SK-N-SH (cell line): ENCODE measurements at places on chromosomes 3 and 15. TPM values are rescaled to one million over a fixed set of nuclear protein-coding genes. Genes with fewer than 3 reads are reported as not detected.

DNA sequence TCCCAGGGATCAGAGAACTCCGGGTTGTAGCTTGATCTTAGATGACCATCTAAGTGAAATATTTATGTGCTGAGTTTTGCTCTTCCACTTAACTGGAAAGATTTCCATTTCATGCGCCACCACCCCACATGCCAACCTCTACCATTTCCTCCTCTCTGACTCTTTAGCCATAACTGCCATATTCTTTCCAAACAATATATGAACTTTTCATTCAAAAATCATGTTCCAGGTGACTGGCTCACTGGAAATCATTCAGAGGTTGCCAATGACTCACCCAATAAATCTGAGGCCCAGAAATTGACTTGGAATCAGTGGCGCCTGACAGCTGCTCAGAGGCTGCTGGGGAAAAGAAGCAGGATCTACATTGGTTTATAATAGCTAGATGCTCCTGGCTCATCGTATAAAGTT lies 31.6 kb upstream of the FAM174B start:
- no peaks in the 10 kb centered on the region for H3K36me3 ChIP-seq
- H3K27me3 ChIP-seq: no peaks in the 10 kb centered on the region
- H3K4me3 ChIP-seq: no peak overlapping the region
- DNase-seq: no peak
- H3K27ac ChIP-seq: no peak overlapping the region

DNA sequence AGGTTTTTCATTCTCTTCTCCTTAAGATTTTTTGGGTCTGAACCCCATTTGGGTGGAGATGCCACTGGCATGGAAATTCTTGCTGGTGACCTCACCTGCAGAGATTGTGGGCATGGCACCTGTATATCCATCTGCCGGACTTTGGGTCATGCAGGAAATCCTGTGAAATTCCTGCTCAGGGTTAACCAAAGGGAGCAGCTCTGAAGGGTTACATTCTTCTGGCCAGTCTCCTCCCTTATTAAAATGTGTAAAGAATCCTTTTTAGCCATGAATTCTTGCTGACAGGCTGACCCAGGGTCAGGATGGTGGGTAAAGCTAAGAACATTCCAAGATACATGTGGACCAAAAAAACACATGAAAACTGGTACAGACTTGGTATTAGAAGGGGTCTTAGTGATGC lies 27.4 kb downstream of the ARHGEF26 start:
- H3K36me3 ChIP-seq: no peaks in the 10 kb centered on the region
- H3K4me1 ChIP-seq: no peaks in the 10 kb centered on the region
- H3K27ac ChIP-seq: no peak overlapping the region
- H3K4me3 ChIP-seq: no peak overlapping the region
- DNase-seq: no peak

The PLA1A gene
- 0.08 TPM in 1 of 2 replicates, not detected in the other for polyA plus RNA-seq

DNA sequence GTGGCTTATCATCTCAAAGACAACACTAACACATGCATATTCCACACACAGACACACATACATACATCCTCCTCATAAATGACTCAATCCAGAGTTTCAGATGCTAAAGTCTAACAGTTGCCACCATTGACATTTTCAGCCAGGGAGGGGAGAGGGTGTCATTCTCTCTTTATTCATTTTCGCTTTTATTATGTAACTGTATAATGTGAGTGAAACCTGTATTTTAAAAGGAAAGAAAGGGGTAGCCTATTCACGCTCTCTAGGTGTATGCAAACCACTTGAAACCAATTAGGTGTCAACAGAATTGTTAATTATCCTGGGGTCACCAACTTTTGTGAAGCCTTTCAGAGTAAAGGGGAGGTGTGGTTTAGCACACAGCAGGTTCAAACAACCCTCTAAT lies 1282.9 kb downstream of the ROBO2 start:
- H3K27me3 ChIP-seq: no peaks in the 10 kb centered on the region
- H3K4me3 ChIP-seq: no peak overlapping the region
- no peak for DNase-seq
- no peaks in the 10 kb centered on the region for H3K36me3 ChIP-seq

DNA sequence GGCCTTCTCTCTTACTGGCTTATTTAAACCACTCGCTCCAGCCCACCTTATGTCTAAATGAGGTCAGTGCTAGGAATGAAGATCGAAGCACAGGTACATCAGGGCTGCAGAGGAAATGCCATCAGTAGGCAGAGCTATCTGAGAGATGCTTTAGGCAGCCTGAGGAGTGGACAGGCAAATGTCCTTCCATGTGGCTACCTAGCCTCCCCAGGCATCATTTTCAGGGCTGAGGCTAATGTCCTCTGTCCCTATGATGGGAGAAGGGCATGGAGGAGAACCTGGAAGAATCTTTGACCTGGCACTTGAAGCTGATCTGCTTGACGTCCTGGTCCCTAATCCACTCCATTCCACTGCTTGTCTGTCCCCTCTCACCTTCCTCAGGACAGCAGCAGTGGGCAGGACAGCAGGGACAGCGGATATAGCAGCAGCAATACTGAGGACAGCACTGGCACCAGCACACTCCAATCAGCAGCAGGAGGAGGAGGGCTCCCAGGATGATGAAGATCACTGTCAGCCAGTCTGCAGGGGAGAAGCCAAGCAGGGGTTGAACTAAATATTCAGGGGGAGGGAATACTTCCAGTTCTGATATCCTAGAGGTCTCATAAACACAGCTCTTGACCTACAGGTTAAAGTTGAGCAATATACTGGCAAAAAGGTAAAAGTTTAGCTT lies 21.0 kb downstream of the ILDR1 start:
- no peak overlapping the region for H3K27ac ChIP-seq
- no peaks in the 10 kb centered on the region for H3K36me3 ChIP-seq
- DNase-seq: no peak

GRCh38 chr3:31103623-31104180 lies 209.2 kb upstream of the GADL1 start:
- no peak for DNase-seq
- no peaks in the 10 kb centered on the region for H3K36me3 ChIP-seq
- H3K4me3 ChIP-seq: no peak overlapping the region
- no peak overlapping the region for H3K27ac ChIP-seq

The TMOD2 gene
- 2.7 and 4.4 TPM in 2 replicates for polyA plus RNA-seq

DNA sequence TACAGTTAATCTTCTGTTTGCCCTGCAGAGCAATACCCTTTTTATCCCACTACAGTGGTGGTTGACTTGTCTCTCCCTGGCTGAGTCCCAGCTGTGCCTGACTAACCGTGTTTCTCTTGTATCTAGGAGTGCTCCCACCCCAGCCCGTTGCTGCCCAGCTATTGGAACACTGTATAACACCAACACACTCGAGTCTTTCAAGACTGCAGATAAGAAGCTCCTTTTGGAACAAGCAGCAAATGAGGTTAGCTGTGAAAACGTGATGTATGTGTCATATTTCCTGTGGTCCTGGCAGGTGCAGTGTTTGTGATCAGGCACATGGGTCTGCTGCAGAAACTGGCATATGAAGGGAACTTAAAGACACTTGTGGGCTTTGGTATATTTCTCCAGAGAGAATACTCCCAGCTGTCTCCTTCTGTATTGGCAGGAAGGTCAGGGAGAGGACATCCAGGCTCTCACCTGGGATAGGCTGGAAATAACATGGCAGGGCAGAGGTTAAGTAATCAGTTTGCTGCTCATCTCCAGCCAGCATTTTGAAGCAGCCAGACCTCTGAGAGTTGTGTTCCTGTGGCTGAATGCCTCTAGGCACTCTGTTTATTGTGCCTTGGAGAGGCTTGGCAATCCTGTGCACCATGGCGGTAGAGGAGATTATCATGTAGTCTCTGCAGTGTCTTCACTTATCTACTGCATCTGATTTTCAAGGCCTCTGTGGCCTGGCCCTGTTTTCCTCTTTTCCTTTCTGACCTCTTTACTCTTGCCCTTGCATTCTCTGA lies 34.8 kb downstream of the ATG7 start:
- H3K27me3 ChIP-seq: no peaks in the 10 kb centered on the region
- H3K4me3 ChIP-seq: no peak overlapping the region
- peaks cover 55% of the 10 kb centered on the region for H3K36me3 ChIP-seq
